NCI-H146 (cell line): ENCODE measurements at places on chromosomes 7 and 10.

DNA sequence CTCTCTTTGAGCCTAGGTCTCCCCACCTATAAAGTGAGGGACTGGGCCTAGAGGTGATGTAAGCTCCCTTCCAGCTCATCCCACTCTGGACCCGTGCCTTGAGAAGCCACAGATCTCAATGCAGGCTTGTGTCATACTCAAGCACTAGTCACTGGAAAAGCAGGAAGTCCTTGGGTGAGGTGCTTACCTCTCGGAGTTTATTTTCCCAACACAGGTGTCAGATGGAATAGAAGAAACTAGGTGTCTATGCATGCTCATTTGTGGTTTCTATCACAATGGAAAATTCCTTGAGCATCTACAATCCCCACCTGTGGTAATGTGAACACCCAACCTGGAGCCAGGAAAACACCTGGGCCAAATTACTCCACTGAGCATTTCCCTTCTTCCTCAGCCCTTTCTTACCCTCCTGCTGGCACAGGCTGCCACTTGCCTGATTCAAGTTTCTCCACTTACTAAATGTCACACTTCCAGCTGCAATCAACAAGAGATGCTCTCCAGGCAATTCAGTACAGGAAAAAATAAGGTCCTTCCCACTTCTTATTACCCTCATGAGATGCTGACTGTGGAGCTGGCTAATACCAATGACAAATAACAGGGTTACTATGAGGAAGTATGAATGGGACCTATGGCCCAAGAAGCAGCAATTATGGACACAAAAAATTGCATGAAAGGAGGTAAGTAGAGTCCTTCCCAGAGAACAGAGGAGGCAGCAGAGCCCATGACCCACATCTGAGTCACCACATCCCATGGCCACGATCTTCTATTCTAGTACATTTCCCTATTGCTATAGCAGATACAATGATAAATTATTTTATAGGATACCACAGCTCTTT is 13.1 kb downstream of the LSM5 start:
- no peak for DNase-seq

- no peak for DNase-seq
These were observed 12.8 kb upstream of the YAE1 start for GRCh38 chr7:39553436-39553835.

GRCh38 chr7:20798081-20798693 is 11.5 kb upstream of the SP8 start:
- peak; percentile 91 for DNase-seq

- DNase-seq = no peak
These were observed 8.8 kb downstream of the DCLRE1C start for GRCh38 chr10:14945108-14945507.

DNA sequence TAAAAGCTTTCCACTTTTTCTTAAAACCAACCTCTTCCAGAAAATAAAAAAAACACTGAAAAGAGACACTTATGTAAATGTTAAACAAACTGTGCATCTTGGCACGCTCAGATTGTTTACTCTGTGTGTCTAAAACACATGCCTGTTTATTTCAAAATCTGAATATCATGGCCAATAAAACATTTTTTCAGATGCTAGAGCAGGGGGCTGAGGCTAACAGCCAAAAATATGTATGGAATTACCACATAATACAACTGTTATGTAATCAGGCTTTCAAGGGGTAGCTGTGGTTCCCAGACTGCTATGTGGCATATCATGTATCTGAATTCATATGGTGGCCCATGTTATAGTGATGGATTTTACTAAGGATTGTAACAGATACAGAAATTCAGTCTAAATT is 130.4 kb downstream of the HIBADH start:
- DNase-seq = no peak

DNA sequence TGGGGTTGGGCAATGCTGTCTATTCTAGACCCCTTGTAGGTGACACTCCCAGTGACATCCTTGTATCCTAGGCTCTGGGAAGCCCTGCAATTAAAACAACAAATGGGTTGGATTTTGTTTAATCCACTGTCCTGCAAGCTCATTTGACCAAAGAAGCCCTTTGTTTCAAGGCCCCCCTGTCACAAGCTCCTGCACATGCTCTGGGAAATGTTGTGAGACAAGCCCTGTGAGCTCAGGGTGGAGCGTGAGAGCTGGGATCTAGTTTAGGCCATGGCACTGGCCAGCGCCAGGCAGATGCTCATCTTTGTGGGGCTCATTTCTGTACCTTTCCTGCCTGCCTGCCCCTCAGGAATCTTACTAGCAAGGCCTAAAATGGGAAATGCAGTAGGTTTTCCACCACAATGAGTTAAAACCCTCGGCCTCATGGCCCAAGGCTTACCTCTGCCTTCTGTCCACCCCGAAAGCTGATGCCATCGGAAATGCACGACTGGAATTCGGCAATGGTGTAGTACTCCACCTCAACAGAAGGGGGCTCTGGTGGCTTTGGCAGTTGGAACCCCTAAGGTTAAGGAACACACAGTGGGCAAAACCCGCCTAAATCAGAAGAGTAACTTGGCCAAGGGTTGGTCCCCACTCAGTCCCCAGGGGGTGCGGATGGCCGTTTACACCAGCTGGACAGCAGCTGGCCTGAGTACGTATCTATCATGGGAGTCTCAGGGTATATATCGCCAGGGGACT is 112.0 kb downstream of the NEURL1 start:
- DNase-seq = no peak

GRCh38 chr10:124972637-124973036 is 30.7 kb downstream of the ZRANB1 start:
- DNase-seq = no peak

DNA sequence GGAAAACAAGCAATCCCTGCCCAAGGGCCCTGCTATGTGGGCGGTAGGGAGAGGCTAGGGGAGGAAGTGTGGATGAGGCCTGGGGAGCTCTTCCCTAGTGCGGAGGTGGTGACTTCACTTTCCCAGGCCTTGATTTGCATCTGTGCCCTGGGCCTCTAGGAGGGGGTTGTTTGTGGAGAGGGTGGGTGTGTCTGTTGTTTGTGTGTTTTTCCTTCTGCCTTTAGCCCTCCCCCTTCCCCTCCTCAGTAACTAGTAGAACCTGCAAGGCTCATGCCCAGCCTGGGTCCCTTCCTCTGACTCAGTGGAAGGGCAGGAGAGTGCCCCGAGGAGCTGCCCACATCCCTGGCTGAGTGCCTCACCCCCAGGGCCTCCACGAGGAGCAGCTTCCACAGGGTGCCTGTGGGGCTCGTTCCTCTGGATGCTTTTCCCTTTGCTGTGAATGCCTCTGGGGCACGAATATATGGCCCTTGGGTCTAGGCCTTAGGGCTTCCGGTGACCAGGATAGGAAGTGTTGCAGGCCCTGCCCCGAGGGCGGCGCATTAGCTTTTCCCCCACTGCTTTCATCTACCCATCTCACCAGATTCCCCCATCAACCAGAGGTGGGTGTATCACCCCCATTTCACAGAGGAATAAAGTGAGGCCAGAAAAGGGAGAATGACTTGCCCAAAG is 89.4 kb upstream of the DUSP5 start:
- no peak for DNase-seq

DNA sequence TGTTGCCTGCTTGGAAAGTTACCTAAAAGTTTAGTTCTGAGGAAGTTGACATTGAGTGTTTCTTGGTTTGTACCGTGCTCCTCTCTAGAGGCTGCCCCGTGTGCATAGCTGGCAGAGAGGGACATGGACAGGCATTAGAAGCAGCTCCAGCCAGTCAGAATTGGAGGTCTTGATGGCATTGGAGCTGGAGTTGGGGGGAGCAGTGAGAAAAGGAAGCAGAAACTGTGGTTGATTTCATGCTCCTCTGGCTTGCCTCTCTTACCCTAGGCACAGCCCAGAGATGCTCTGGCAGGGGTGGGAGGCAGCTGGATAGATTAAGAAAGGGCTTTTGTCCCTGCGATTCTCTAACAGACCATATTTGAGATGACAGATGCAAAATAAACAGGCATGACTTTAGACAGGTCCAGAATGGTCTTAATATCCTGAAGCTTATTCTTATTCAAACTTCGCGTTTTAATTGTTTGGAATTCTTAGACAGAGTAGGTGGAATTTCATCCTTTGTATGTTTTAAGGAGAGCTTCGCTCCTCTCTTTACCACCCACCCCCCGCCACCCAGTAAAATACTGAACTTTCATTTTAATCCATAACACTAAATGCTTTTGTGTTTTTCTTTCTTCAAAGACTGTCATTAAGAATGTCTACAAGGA is 73.5 kb upstream of the GLCCI1 start:
- peak; percentile 26 for DNase-seq

DNA sequence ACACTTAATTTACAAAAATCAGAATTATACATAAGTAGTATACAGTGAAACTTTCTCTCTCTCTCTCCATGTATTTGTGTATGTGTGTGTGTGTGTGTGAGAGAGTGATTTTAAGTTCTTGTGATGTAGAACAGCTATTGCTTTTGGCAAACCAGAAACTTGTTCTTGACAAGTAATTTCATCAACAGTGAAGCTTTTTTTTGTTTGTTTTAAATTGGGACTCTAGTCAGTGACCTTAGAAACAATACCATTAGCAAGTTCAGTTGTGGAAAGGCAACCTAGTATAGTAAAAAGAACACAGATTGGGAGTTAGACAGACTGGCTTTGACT is 319.1 kb downstream of the PTEN start:
- no peak for DNase-seq

GRCh38 chr7:100604028-100604975 is 2.1 kb downstream of the PCOLCE start:
- peak; percentile 69 for DNase-seq

- DNase-seq = no peak
These were observed 17.6 kb upstream of the AASS start for GRCh38 chr7:122161628-122162027.

DNA sequence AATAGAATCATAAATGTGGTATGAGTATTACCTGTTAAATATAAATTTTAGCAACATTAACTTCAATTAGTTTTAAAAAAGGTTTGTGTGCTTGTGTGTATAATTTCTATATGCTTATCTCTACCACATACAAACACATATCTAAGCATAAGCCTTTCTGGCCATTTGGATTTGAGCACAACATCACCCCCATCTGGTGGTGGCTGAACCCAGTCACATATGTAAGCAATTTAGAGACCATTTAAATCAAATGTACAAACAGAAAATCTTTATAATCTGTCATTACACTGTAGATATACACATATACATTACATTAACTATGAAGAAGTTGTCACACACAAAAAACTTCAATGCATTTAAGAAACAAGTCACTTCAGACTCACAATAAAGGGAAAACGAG is 31.7 kb downstream of the GPR22 start:
- peak; percentile 34 for DNase-seq

DNA sequence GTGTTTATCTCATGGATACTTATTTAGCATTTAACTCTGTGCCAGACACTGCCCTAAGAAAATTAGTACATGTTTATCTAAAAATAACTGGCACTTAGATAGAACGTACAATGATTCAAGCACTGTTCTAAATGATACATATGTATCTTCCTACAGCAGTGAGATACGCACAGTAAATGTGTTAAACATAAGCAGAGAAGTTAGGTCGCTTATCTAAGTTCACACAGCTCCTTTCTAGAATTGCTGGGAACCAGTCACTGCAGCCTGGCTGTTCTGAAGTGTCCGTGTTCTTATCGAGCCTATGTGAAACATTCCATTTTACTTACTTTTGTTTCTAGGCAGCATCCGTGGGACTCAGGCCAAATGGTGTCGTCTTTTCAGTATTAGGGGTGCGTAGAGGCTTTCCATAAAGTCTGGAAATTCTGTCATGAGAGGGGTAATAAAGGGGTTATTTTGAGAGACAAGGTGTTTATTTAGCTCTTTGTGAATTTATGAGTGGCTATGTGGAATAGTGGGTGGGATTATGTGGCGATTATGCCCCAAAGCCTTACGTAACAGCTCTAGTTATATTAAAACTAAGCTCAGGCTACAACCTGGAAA is 186.9 kb downstream of the SND1 start:
- no peak for DNase-seq

GRCh38 chr10:123146013-123146893 is 1.7 kb upstream of the HMX2 start:
- DNase-seq = no peak

- DNase-seq = no peak
These were observed 20.1 kb downstream of the TMEM168 start for GRCh38 chr7:112770051-112770450.

DNA sequence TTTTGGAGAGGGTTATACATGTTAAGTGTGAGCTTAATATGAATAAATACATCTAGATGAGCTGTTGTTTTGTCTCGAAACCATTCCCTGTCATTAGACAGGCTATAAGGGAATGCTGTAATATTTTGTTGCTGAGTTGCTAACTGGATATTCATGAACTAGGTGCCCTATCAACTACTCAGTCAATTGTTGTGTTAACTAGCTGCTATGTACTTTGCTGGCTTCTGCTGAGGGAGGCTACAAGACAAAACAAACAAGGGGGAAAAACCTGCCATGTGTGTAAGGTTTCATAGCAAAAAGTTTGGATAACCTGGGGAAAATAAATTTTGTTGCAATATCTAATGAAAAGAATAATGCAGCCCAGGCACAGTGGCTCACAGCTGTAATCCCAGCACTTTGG is 110.4 kb downstream of the CSTF2T start:
- no peak for DNase-seq

DNA sequence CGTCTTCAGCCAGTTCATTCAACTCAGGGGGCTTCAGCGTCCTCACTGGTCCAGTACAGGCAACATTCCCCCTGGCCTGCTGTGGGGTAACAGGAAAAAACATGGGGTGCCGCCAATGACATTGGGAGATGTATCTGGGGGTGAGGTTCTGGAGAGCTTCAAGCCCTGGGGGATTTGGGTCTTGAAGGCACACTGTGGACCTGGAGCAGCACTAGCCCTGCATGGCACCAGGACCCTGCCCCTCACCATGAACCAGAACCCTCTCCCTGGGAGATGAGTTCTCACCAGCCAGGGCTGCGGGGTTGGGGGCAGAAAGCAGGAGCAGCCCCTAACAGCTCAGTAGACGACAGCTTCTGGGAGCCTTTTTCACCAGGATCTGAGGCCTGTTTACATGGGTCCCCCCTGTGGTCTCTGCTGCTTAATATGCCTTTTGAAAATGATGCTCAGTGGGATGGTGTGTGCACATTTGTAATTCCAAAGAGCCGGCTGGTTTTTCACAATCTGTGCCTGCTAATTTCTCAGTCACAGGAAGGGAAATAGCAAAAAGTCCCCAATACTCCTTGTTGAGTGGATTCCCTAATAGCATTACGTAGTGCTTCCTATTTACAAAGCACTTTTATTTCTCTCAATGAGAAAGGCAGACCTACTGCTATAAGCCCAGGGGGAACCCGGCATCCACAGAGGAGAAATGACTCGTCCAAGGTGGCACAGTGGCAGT is 509.5 kb downstream of the RPS24 start:
- DNase-seq = peak; percentile 18

DNA sequence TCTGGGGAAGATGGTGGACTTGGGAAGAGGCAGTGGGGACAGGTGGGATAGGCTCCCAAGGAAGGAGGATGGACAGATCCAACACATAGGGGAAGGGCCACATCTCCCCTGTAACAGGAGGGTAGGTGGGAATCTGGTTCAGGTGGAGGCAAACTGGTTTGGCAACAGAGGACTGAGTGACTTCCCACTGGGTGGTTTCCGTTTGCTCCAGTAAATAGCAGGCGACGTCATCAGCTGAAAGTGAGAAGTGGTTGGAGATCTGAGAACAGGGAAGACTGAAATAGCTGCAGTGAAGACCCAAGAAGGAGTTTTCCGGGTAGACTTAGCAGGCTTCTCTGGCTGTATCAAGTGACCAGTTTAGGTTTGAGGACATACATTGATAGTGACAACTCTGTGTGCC is 504.4 kb downstream of the GALNT17 start:
- no peak for DNase-seq

- DNase-seq = no peak
These were observed 128.0 kb downstream of the HGF start for GRCh38 chr7:81641873-81642272.
